H7 (cell line): ENCODE measurements at places on chromosomes 16 and 17.

DNA sequence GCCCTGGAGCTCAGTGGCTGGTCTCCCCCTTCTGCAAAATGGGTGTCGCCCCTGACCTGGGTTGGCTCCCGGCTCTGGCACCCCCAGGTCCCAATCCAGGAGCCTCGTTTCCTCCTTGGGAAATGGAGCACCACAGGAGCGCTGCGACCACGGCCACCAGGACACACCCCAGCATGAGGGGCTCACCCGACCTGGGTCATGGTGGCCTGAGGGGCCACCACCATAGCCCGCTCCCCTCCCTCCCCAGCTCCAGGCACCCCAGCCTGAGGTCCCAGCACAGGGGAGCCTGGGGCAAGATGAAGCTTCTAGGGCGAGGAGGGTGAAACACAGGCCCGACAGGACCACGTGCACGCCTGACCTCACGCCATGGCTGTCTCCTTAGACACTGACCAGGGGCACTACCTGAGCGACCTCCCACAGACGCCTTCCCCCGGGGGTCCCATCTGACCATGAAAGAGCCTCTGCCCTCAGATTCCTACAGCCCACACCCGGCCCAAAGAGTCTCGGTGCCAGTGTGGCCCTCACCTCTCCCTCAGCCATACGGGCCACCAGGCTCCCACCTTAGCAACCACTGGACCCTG lies 11.8 kb downstream of the BCAR1 start:
- no peak for DNase-seq

DNA sequence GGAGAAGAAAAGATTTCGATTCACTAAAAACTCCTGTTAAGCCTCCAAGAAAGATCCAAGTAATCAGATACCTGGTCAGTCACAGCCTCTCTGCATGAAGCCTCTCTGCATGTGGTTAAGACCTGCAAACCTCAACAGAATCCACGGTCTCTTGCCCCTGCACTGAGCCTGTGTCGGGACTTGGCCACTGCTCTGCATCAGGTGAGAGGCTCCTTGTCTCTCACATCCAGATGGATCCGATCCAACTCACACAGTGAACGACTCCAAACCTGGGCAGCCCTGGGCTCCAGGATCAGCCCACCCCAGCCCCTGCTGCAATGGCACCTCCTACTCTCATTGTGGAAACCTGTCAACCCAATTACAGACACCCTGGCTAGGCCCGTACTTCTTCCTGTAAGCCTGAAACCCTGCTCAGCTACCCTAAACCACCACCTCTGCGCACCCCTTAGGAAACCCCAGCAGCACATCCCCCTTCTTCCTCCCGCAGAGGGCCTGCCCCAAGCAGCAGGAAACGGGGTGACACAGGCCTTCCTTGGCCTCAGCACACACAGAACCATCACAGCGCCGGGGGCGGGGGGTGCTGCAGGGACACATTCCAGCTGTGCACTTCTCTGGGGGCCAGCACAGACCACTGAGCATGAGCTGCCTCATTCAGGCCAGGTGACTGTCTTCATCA lies 129.5 kb downstream of the ANKRD11 start:
- peak; percentile 67 for DNase-seq

GRCh38 chr17:79789943-79790804 lies 6.7 kb downstream of the CBX8 start:
- DNase-seq, result peak; percentile 98

DNA sequence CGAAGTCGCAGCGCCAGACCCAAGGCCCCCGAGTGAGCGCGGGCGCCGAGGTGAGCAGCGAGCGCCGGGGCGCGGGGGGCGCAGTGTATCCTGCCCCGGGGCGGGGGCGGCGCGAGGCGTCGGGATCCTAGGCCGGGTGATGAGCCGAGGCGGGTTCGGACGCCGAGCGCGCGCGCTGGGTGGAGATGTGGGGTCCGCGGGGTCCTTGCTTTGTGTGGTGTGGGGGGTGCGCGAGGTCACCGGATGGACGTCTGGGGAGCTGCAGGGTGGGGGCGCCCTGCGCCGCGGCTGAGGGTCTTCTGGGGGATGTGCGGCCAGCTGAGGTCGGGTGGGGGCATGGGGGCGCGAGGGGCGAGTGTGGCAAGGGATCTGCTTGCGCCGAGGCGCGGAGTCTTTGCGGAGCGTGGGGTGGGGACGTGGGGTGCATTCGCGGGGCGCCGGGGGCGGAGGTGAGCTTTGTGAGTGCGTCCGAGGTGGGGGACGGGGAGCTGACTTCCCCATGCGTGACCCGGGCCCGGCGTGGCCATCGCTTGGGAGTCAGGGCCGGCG lies 560 bp downstream of the RAI1 start:
- DNase-seq, result no peak

- no peak for DNase-seq
Measured at GRCh38 chr16:85670840-85671239, 17.9 kb downstream of the GINS2 start.

DNA sequence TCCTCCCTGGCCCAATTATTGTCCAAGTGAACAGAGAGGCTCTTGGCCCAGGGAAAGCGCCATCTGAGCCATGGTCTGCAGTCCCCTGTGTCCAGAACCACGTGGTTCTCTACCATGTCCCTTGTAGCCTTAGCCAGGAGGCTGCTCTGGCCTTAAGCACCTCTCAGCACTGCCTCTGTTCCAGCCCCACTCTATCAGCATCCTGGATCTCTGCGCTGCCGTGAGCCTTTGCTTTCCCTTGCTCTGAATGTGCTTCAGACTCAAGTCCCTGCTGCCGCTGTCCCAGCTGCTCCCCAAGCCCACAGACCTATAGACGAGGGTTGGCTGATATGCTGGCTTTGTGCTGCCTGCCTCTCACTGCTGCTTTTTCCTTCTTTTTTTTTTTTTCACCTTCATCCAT lies 33.9 kb downstream of the CYB561 start:
- no peak for DNase-seq
